Fibroblast of skin of left biceps (primary cell): ENCODE measurements at places on chromosomes 12 and 14.

DNA sequence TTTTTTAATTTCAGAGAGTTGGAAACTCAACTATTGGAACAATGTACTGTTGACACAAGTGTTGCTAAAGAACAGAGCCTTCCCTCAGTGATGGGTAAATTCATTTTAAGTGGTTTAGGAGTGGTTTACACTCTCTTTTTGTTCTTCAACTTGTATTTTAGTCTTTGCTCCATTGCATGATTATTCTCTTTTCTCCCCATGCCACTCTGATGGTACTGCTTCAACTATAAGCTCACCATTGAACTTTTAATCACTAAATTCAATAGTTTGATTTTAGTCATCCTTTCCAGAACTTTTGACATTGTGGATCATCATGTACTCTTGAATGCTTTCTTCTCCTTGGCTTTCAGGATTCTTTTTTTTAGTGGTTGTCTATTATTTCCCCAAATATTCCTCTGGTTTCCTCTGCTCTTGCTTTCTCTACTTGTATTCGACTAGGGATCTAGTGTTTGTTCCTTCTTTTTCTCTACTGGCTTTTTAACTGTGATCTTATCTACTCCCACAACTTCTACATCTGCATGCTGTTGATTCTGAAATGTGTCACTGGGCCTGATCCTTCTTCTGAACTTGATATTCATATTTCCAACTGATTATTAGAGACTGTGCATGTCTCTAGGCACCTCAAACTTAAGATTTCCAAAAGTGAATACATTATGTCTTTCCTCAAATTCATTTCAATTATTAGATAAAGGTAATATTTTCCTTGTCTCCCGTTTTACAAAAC is 15.4 kb downstream of the ACTR10 start:
- DNase-seq: no peak

DNA sequence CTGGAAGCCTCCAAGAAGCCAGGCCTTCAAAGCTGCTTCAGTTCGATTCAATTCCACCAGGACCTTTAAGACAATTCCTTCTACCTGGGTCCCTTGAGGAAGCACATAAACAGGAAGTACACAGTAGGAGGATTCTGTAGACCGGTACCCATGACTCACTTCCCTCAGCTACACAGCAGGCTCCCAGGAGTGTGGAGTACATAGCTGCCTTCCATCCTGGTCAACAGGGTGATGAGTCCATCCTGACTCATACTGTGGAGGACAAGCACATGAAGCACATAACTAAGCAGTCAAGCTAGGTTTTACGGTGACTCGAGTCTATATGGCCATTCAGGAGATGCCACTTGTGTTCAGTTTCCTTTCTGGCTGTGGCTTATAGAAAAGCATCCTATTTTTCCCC is 197.6 kb upstream of the RBM19 start:
- DNase-seq: peak; percentile 67

GRCh38 chr12:14921218-14921617 is 17.1 kb downstream of the ERP27 start:
- DNase-seq: no peak

GRCh38 chr12:56299853-56300643 is at the start of gene CS:
Gene CS, minus strand, starts transcription at chr12:56300330. Its CDS starts 129 bp downstream, at chr12:56300201.
- DNase-seq: peak; percentile 93

- DNase-seq: no peak
Measured at GRCh38 chr12:119949594-119949993, 39.4 kb upstream of the BICDL1 start.
